ENCODE measurements at places on chromosomes 1 and 21.

DNA sequence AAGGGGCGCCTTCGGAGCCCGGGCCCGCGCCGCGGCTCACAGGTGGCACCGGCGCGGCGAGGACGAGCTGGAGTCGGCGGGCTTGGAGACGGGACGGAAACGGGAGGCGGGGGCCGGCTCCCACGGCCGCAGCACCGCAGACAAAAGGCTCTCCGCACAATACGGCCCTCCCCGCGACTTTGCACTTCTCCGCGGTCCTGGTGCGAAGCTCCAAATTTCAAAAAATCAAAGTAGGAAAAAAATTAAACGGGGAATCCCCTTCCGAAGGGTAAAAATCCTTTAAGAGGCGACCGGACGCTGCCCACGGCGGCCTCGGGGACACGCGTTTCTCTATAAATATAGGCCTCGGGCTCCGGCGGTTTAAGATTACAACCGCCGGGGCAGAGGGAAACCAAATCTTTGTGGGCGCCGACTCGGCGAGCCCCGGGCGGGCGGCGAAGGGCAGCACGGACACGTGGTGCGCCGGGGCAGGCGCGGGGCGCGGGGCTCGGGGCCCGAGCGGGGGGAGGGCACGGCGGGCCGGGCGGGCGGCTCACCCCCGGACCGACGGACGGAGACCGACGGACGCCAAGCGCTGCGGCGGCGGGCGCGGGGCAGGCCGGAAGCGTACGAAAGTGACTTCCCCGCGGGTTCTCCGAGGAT is 453 bp downstream of the PABPC4 start:
- DNase-seq, result peak; percentile 54

GRCh38 chr1:47967864-47968555 is 29.2 kb downstream of the TRABD2B start:
- no peak for DNase-seq

- no peak for DNase-seq
These were observed 267.5 kb upstream of the RAB4A start for GRCh38 chr1:229003233-229004031.

DNA sequence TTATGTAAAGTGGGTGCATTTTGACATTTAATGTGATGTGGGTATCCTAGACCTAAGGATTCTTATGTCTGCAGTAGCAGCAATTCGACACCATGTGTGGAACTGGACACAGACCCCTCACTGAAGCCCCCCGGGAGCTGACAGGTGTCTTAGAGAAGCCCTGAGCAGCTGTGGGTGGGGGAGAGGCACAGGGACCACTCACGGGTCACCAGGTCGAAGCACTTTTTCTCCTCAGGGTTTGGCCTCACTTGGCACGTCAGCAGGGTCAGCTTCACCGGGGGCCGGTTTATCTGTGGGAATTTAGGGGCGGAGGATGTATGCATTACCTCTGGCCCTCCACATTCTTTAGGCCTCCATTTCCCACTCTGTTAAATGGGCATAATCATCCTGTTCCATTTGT is 14.0 kb upstream of the TCEA3 start:
- DNase-seq, result no peak

- no peak for DNase-seq
These were observed 178.6 kb upstream of the NRIP1 start for GRCh38 chr21:15243406-15243805.

DNA sequence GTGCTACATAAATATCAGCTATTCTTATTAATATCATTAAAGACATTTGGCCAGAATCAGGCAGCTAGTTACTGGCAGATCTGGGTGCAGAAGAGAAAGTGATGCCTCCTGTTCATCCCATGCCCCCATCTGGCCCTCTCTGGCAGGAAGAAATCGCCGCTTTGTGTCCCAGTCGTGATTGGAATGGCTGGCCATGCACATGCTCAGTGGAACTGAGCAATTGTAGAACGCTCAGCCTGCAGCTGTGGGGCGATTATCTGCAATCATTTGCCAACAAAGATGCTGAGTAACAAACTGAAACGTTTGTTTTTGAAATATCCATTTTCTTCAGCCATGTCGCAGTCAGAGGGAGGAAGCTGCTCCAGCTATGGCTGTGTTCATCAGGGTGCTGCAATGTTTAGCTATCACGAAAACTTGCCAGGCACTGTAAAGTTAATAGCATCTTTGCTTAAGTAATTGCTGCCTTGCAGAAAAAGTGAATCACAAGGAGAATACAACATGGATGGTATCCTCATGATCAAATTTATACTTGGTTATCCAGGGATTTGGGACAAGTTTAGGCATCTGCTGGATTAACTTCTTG is 36.5 kb downstream of the NGF start:
- no peak for DNase-seq

DNA sequence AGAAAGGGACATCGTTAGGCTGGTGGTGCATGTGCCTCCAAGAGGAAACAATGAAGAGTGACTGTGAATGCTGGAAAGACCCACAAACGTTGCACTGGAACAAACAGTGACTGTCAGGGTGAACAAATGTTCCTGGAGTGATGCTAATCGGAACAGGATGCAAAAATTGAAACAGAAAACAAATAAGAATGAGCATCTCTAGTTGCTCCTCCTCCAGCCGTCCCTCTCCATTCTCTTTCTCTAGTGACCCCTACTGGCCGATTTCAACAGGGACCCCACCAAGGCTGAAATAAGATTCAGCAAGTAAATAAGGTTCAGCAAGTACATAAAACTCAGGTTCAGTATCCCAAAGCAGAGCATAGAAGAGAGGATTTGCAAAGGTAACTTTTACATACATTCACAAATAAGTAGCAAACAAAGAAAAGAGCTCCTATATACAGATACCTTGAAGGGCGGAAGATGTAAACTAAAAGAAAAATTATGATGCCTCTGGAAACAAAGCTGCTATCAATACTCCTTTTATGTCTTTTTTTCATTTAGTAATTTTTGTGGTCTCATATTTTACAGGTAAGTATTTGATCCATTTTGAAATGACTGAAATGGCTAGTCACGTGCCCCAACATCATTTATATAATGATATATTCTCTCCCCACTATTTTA is 836.1 kb upstream of the ADAMTS5 start:
- peak; percentile 12 for DNase-seq

Measured in CD4-positive, alpha-beta T cell treated with Interferon alpha-2 for 1 hour (primary cell).